ENCODE measurements at places on chromosomes 2 and 18.

DNA sequence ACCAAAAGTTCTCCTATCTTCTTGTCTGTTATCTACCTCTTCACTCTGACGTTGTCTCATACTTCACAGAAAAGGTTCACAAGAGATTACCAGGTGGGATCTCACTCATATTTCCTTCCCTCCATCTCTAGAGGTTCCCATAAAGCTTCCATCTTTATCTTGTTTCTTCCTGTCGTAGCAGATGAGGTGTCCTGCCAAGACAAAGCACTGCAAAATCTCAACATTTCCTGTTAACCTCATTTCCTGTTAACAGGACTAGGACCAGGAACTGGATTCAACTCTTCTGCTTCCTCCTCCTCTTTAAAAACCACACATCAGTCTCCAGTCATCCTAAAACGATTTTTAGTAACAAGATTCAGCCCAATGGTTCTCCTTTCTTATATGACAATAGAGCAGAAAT is 512.8 kb upstream of the NRP2 start:
- DNase-seq: no peak

- no peak for DNase-seq
Measured at GRCh38 chr2:236086971-236087465, 81.2 kb downstream of the GBX2 start.

DNA sequence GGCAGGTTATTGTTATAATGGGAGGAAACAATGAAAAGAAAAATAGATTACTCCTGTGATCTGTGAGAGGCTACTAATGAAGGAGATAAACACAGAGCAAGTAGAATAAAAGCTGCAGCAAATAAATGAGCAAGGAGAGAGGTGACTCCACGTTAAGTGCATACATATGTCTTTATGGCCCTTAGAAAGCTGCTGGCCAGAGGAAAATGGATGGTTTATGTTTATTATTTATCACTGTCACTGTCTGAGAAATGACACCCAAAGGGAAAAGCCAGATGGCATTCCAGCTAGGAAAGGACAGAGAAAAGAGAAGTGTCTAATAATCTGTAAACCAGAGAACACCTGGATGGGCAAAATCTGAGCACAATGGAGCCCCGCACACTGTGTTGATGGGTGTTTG is 122.9 kb upstream of the DDX18 start:
- no peak for DNase-seq

DNA sequence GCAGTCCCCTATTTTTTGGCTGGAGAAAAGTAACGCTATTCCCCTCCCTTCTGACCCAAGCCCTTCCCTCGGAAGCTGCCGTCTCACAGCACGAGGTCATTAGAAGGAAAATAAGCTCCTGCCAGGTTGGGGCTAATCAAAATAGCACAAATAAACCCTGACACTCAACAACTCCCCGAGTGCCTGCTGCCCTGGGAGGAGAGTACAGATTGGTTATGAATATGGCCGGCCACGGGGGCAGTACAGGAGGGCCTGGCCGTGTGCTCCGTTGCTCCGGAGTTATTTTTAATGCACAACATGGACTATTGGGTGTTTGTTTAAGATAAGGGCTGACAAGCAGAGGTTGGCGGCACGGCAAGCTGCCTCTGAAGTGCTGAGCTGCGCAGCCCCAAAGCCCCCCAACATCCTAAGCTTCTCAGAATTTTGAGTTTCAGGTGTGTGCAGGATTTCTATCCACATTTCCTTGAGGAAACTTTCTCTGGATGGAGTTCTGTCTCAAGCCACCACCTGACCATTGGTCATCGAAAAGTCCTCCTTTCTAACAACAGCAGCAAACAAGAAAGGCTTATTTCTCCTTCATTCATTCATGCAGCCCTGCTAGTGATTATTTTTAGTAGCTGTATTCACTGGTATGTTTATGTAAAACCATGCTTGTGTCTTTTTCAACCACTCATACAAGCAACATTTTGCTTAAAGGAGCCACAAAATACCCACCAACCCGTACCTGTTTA is 58.7 kb downstream of the PAX3 start:
- no peak for DNase-seq

GRCh38 chr2:141711627-141712026 is 419.2 kb downstream of the LRP1B start:
- DNase-seq: no peak

- no peak for DNase-seq
Measured at GRCh38 chr2:53631313-53632125, 136.1 kb upstream of the CHAC2 start.

DNA sequence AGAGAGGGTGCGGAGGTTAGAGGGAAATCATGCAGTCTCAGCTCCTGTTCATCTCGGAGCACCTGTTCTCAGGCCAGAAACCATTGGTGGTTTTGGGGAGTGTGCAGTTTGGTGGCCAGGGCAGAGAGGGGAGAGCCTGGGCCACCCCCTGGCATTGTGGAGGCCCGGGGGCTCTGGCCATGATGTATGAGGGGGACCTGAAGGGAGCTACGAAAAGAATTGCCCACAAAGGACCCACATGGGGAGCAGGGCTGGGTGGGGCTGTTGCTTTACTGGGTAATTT is 87.7 kb downstream of the DGKD start:
- DNase-seq: no peak

- no peak for DNase-seq
Measured at GRCh38 chr2:127324635-127325034, 30.7 kb upstream of the ERCC3 start.

DNA sequence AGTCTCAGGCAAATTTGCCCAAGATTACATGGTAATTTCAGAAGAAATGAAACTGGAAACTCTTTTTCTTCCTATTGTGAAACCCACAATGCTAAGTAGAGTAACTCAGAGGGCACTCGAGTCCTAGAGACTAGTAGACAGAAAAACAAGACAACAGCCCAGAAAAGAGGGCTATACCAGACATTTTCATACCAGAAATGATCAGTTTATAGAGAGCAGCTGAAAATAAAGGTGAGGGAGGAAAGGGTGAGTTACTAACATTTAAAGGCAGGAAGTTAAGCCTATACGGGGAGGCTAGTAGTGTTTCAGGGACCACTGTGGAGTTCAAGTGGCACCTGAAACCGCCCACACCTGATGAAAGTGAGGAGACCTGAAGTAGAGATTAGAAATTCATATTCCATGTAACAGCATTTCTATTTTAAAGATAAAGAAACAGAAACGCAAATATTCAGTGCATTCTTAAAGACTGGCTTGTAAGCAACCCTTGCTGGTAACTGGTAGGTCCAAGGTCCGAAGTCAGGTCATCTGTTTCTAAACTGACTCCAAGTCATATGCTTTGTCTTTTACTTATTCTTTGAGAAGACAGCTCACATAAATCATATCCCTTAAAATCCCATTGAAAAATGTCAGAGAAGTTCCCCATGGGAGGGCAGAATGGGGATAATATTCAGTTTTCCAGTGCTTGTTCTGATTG is 145.1 kb upstream of the ITGB6 start:
- no peak for DNase-seq

- no peak for DNase-seq
Measured at GRCh38 chr2:17318013-17318412, 200.2 kb downstream of the RAD51AP2 start.

DNA sequence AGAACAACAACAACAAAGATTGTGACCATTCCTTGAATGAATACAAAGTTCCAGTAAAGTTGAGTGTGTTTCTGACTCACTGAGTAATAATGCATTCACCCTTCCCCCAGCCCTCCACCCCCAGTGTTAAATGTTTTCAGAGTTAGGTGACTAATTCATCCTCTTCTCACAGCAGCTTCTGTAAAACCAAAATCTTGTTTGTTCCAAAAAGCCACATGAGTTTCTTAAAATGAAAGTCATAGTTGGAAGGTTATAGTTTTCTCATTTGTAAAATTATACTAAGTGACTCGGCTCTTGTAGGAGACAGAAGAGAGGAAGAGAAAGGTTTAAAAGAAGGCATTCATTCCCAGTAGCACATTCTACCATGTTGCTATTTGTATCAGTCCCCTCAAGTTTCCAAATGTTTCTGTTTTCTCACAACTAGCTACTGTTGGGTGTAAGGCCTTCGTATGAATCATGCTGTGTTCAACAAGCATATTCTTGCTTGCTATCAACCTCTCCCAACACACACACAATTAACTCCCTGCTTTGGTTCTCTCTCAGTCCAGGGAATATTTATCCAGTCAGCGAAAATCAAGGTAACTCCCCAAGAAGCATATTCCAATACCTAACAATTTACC is 75.3 kb downstream of the MBD2 start:
- DNase-seq: no peak

DNA sequence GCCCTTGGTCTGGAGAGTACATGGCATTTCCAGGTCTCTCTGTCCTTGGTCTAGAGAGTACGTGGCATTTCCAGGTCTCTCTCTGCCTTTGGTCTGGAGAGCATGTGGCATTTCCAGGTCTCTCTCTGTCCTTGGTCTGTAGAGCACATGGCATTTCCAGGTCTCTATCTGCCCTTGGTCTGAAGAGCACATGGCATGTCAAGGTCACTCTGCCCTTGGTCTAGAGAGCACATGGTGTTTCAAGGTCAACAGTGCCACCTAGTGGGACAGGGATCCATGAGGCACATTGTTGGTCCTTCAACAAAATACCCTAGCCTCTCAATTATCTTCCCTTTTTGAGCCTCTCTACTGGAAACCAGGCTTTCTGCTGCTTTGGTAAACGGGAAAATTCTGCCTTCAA is 250.2 kb downstream of the OTX1 start:
- DNase-seq: no peak

DNA sequence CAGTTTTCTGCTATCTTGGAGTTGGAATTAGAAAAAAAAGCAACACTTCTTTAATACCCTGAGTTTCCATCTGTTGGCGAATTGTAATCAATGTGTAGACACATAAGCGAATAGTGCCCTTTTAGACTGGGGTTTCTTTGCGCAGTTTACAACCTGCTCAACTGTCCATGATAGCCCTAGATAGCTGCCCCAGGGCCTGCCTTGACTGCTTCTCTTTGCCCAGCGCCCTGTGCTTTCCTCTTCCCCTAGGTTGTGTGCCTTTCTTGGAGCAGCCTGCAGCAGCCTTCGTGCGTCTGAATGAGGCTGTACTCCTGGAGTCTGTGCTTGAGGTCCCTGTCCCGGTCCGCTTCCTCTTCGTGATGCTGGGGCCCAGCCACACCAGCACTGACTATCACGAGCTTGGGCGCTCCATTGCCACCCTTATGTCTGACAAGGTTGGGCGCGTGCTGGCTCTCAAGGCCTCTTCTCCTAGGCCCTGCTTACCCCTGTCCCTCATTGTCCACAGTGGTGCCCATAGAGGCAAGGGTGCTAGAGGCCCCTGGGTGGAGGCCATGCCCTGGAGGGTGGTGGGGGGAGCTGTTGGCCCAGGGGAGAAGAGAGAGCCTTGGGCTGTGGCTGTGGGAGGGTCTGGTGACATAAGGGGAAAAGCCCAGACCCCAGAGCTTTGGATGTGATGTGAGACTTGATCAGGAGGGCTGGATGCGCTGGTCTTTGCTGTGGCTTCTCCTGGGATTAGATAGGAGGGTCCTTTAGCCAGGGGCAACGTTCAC is 6.9 kb downstream of the SLC4A3 start:
- no peak for DNase-seq

DNA sequence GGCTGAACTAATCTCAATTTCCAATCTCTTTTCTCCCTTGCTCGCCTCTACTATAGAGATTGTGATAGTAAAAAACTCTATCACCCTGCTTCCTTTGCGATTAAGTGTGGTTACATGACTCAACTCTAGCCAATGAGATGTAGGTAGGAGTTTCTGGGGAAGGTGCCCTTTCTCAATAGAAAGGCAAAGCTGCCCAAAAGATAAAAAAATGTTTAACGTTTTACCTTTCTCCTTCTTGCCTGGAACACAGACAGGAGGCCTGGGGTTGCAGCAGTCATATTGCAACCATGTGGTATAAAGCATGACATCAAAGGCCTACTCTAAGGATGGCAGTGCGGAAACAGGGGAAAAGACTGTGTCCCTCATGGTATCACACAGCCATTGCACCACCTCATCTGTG is 31.5 kb downstream of the TMEM37 start:
- no peak for DNase-seq

DNA sequence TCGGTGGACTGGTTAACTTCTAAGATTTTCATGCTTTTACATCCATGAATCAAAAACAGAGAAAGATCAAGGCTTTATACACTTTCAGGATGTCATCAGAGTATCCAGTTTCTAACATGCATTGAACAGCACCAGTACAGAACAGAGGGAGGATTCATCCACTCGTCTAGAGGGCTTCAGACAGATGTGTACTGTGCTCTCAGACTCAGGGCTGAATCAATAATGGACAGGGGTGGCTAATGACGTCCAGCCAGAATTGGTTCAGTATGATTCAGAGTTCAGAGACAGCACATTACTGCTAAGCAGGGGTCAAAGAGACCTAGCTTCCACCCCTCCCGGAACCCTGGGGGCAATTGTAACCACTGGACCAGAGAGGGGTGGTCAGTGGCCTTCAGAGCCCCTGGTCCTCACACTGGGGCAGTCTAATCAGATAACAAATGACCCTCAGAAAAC is 37.3 kb downstream of the RNU4ATAC start:
- DNase-seq: no peak

GRCh38 chr2:172998547-172999272 is 76.9 kb upstream of the MAP3K20 start:
- DNase-seq: no peak

DNA sequence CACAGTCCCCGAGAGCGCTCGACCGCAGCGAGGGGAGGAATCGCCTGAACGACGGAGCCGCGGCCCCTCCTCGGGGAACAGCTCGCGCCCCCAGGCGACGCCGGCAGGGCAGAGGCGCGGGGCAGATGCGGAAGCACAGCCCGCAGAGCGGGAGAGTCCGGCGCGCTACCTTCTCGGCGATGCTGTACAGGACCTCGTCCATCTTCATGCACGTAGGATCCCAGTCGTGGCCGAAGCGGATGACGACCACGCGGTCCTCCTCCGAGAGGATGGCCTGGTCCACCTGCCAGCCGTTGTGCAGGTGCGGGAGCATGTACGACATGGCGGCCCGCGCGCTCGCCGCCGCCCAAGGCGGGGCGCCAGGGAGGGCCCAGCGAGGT is 302 bp downstream of the TXNL4A start:
- DNase-seq: peak; percentile 52

DNA sequence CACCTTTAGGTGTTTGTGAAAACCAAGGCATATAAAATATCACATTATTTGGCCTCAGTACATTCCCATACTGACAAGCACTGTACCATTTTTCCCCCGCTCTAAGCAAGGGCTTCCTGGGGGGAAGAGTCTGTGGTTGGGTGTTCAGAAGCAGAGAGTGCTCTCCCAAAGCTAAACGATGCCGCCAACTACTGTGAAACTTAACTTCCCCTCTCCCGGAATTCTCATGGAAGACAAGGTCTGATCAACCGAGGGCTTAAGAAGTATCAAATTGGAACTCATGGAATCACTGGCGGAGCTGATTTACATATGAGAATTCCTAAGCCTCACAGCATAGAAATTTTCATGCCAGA is 433 bp upstream of the MFF start:
- no peak for DNase-seq

- DNase-seq: no peak
Measured at GRCh38 chr2:211957799-211958198, 580.8 kb downstream of the ERBB4 start.

Measured in CD14-positive monocyte (primary cell).